Stimulated activated CD4-positive, alpha-beta T cell treated with anti-CD3 and anti-CD28 coated beads, TNF-alpha, amount 100 ng/mL, for 24 hours (primary cell): ENCODE measurements at places on chromosomes 16 and 17.

DNA sequence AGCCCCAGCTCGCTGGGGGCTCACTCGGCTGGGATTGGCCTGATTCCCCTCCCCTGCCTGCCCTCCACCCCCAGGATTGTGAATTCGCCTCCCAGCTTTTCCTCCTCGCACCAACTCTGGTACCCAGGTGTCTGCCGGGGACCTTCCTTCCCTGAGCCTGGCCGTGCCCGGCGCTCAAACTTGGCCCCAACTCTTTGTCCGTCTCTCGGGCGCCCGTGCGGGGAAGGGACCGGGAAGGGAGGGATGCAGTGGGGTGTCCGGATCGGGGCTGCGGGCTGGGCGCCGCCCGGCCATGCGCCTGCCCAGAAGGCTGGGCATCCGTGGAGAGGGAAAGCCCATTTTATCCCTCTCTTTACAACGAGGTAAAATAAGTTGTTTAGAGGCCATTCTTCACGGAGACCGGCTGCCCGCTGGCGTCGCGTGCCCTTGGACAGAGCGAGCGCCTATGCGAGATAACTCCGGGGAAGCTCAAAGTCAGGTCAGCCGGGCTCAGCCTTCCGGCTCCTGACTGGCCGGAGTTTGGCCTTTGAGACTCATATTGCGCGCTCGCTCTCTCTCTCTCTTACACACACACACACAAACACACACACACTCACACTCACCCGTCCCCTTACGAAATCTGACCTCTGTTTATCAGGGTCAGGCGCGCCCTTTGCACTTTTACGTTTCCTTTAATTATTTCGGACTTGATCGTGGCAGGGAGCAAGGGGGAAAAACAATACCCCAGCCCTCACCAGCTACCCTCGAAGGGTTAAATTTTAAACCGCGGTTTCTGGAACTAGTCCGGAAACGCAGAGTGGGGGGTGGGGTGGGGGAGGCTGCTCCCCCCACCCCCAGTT, 774 bp upstream of the MAF start:
- DNase-seq: no peak

DNA sequence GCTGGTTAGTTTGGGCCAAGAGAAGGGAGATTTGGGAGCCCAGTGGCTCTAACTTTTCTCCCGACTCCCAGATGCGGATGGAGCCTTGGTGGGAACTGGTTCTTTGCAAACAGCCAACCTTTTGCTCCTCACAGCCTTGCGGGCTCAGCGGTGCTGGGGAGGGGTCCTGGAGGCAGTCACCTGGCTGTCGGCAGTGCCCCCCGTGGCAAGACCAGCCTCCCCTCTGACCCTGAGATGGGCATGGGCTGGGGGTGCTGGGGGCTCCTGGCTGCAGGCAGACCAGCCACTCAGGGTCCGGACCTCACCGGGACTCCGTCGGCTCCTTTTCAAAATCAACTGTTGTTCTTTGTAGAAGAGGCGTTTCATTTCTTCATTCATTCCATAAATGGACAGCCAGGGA, 21.7 kb upstream of the GSE1 start:
- no peak for DNase-seq

GRCh38 chr16:1909561-1910231, 8.5 kb downstream of the HS3ST6 start:
- DNase-seq: no peak

DNA sequence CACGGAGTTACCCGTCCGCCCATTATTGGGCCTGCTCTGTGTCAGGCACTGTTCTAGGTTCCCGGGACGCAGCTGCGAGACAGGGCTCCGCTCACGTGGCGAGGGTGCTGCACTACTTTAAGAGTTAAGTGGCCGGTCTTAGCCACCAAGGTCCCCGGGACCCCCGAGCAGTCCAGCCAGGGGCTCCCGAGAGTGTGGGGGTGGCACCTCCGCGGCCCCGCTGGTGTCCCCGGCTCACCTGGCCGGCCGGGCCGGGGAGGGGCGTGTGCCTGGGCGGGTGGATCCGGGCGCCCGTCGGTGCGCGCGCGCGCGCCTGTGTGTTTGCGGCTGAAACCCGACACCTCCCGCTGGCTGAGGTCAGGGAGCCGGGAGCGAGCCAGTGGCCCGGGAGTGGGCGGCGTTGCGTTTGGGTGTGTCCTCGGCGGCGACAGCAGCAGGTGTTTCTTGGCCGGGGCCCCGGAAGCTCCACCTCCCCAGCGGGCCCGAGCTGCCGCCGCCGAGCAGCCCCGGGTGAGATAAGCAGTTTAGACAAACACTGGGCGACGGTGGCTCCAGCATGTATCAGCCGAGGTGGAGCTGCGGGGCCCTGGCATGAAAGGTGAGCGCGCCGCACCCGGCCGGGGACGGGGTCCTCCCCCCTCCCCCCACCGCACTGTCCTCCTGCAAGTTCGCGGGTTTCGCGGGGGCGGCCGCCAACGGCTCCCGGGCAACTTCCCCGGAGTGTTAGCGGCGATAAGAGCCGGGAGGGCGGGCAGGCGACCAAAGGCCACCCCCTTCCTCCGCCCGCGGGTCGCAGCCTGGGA, at the start of gene GSE1:
TSS of gene GSE1 (plus strand) at position 522 of the 803 bp plus-strand sequence. CDS start at position 592, 70 bp downstream.
- peak; percentile 73 for DNase-seq

DNA sequence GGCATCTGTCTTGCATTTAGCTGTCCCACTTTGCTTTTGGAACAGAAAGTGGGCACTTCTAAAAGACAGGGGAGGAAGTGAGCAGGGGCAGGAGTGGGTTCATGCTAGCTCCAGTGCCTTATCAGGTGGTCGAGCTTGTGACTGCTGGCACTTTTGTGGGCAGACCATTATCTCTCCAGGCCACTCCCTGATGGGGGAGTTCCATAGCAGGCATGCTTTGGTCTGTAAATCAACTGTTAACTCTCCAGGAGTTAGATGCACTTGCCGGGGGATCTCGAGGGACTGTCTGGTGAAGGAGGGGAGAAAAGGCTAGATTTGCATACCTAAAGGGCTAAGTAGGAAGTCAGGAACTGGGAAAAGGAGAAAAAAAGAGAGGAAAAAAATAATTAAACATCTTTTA, 9.3 kb upstream of the CARD14 start:
- no peak for DNase-seq

DNA sequence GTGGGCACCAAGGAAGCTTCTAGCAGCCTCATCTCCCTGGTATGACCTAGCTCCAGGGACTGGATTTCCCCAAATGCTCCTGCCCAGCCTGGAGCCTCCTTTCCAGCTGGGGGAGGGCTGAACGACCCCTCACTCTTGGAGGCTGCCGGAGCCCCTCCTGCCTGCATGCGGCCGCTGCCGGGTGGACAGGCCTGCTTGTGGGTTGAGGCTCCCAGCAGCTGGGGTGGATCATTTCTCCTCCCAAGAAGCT, 213.6 kb downstream of the SEC14L1 start:
- DNase-seq: no peak

DNA sequence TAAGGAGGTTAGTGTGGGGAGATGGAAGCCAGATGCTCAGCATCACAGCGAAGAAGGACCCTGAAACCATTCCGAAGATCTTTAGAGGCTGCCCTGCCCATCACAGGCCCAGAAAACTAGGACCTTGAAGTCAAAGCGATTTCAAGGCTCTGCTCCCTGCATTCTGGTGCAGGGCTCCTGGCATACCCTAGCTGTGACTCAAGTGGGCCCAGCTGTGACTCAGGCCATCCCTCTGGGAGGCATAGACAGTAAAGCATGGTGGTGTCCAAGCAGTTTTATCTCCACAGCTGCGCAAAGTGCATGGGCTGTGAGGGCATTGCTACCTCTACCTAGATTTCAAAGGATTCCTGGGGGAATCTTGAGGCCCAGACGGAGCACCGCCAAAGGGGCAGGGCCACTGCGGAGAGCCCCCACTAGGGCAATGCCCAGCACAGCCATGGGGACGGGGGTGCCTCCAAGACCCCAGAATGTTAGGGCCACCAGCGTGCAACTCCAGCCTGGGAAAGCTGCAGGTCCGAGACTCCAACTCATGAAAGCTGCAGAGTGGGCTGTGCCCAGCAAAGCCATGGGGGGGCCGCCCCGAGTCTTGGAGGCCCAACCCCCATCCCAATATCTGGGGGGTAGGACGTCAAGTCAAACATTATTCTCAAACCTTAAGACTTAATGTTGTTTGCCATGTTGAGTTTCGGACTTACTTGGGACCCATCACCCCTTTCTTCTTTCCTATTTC, 11.7 kb upstream of the ZNF594 start:
- DNase-seq: no peak

DNA sequence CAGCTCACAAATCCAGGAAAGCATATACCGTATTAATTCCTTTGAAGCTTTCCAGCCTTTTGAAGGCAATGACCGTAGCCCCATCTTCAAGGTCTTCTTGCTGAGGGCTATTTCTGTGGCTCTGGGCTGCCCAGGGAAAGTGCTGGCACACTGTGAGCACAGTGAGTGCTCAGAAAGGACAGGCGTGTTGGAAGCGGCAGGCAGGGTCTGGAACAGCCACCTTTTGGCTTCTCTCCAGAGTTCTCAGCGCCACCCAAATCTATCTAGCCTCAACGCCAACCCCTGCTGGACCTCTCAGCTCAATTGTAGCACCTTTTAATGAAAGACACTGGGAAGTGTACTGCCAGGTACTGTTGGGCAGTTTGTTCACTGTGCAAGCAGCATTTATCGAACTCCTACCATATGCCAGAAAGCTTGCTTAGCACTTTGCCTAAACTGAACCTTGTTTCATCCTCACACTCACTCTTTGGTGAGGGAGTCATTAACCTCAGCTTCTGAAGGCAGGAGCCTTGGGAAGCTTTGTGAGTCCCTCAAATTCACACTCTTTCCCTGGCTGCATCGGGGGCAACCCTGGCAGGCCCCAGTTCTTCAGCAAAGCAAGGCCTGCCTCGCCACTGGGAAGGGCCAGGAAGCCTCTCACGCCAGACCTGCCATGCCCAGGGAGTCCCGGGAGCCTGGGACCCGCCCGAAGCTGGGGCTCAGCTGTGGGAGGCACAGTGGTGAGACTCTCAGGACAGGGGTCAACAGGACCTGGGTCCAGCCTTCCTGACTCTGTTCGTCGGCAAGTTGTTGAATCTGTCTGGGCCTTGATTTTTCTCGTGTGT, 13.5 kb upstream of the CIBAR2 start:
- no peak for DNase-seq

DNA sequence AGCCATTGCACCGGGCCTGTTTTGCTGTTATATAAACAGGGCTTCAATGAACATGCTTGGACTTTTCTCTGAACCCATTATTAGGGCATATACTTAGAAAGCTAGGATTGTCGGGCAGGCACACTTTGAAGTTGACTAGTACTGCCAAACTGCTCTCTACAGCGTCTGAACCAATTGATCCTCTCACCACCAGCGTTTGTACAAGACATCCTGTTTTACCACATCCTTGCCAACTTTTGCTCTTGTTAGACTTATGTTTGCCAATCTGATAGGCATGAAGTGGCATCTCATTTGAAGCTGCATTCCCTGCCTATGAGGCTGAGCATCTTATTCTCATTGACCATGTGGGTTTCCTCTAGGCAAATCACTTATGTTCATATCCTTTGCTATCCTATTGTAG, 7.4 kb upstream of the PPP1R9B start:
- no peak for DNase-seq

GRCh38 chr16:88691924-88692560, 5.7 kb upstream of the SNAI3 start:
- DNase-seq: no peak

- no peak for DNase-seq
These were observed 6.6 kb downstream of the ENDOV start for GRCh38 chr17:80421381-80422090.

GRCh38 chr16:27154705-27155521, 48.4 kb upstream of the KDM8 start:
- DNase-seq: peak; percentile 77

DNA sequence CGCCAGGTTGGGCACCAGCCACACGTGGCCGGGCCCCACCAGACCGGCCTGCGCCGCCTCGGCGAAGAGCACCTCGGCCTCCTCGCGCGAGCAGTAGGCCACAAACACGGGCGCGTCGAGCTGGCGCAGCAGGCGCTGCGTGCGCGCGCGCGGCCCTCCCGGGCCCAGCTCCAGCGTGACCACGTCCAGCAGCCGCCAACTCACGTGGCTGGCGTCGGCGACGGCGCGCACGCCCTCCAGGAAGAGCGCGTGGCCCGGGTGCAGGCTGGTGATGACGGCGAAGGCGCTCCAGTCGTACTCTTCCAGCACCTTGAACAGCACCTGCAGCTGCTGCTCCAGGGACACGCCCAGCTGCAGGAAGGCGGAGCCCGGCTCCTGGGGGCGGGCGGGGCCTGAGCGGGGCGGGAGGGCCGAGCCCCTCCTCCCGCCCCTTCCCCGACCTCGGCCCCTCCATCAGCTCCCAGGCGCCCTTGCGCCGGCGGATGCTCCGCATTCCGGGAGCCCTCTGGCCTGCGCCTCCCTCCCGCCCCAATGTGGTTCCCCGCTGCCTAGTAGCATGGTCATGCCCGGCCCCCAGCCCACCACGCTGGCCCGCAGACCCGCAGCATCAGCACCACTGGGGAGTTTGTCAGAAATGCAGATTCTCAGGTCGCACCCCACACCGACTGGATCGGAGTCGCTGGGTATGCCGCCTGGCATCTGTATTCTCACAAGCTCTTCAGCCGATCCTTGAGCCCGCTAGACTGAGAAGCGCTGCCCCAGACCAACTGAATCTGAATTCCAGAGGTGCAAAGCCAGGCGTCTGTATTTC, 7.2 kb downstream of the GRIN2C start:
- DNase-seq: peak; percentile 33

DNA sequence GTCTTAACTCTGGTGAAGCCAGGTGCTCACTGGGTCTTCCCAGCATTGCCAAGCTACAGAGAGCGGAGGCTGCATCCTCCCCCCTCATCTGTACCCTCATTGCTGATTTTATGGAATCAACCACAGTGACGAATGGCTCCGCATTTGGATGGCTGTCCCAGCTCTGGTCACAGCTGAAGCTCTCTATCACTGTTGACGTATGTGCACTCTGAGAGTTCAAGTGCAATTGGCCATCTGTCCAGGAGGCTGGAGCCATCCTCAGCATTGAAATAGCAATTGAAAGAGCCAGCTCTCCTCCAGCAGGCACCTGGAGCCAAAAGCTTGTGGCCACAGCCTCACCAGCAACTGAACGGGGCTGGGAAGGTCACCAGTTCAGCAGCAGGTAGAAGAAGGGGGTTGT, 494.1 kb downstream of the TMEM114 start:
- no peak for DNase-seq

DNA sequence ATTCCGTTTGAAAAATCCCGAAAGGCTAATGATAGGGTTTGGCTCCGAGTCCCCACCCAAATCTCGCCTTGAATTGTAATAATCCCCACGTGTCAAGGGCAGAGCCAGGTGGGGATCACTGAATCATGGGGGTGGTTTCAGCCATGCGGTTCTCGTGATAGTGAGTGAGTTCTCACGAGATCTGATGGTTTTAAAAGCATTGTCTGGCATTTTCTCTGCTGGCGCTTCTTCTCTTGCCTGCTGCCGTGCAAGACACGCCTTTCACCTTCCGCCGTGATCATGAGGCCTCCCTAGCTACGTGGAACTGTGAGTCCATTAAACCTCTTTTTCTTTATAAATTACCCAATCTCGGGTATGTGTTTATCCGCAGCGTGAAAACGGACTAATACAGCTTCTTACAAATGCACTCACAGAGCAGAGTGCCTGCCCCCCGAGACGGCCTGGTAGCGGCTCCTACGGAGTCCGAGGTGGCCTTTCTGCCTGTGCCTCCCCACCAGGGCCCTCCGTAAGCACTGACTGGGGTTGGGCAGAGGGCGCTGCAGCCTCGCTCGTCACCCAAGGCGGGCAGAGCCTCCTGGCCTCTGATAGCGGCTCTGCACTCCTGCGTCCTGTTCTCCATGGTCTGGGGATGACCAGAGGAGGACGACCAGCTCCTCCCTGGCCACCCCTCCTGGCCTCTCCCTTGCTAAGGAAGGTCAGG, 131.7 kb downstream of the FOXL1 start:
- no peak for DNase-seq
